COR-L47 (cell line): ENCODE measurements at places on chromosomes 11 and 22.

DNA sequence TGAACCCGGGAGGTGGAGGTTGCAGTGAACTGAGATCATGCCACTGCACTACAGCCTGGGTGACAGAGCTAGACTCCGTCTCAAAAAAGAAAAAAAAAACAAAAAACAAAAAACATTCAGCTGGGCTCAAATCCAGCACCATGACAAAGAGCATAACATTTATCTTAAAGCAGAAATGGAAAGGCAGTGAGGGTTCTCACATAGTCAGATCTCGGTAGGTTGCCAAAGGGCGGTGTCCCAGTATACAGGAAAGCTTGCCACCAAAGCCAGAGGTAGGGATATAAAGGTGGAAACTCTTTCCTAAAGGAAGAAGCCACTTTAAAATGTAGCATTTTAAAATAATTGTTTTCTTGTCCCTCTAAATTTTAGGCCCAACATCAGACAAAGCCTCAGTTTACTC lies 22.4 kb upstream of the CAPRIN1 start:
- no peak for DNase-seq

GRCh38 chr11:86672007-86672621 lies at the start of gene ME3:
ME3 (minus strand) TSS chr11:86672616.
- peak; percentile 76 for DNase-seq

DNA sequence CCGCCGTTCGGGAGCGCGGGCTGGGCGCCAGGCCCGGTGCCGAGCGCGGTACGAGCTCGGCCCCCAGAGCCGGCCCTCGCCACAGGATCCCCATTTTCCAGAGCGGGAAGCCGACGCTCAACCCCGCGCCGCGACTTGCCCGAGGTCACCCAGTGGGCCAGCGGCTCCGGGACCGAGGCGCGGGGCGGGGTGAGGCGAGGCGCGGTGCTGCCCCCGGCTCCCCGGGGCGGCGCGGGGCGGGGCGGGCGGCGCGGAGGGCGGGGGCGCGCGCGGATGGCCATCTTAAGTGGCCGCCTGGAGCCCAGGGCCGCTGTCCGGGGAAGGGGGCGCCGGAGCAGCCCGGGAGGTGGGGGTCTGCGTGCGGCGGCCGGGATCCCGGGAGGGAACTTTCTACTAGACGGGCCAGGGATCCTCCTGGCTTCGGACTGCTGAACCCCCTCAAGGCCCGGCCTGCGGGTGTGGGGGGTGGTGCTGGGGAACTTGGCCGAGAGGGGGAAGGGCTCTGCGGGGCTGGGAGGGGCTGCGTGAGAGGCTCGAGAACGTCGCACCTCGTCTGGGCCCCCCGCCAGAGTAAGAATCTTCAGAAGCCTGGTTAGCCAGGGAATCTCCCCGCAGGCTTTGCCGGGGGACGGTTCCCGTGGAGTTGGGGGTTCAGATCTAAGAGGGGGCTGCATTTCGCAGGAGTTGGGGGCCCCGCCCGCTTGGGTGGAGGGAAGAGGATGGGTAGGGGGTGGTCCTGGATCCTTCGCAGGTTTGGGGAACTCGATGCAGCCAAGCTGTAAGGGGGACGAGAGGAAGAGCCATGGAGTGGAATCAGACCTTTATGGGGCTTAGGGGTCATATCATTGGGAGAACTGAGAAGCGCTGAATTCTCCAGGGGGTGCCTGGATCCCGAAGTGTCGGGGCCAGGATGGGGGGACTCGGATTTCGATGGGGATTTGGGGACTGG lies 678 bp upstream of the INPPL1 start:
- DNase-seq = peak; percentile 61

DNA sequence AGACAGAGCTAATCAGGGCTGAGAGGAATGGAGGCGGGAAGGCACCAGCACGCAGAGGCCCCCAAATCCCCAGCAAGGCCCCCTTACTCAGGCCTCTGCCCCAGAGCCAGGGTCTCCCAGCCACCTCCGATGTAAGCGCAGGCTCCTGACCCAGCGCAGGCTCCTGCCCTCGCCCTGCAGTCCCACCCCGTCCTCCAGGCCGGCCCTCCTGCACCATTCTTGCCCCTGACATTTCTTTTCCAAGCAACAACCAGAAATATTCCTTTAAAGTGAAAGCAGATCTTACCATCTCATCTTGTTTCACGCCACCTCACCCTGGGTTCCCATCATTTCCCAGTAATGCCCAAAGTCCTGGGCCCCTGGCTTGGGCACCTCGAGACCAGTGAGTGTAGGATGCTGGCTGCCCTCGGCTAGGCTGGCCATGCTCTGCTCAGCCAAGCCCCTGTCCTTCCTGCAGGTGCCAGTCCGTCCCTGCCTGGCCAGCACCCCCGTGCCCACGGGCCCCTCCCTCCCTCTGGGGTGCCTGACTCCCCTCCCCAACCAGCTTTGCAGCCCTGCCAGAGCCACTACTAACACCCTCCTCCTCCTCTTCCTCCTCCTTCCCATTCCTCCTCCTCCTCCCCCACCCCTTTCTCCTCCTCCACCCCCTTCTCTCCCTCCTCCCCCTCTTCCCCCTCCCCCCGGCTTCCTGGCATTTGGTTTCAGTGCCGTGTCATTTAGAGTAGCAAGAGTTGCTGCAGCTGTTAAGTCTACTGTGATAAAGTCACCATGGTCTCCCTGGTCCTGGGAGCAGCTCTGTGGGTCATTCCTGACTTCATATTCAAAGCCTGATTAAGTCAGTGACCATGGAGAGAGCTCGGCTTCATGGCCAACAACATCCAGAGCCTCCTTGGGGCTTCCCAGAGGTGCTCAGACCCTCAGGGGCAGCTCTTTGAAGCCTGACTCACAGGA lies 78.7 kb downstream of the PIWIL3 start:
- no peak for DNase-seq

DNA sequence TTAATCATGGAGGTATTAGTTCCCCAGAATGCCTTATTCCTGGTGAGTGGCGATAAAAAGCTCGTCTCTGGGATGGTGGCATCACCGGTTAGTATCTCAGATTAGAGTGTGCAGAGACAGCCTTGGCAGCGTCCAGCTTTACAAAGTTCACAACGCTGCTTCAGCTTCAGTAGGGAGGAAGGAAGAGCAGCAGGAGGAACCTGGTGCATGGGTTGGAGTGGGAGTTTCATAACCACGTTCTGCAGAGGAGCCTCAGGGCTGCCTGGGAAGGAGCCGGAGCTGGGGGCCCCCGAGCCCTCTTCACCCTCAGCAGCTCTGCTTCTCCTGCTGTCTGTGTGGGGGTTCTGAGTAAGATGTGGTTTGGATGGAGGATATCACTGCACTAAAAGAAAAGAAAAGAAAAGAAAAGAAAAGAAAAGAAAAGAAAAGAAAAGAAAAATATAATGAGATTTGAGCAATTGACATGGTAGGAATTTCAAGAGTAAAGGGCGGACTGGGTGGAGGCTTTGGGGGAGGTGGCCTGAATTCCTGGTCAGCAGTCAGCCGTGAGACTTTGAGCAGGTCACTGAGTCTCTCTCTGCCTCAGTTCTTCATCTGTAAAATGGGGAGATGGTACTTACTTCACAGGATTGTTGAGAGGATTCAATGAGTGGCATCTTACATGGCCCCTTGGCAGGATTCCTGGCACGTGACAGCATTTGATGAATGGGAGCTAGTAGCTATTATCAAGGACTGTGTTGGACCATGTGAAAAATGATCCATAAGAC lies 6.5 kb downstream of the ASPHD2 start:
- no peak for DNase-seq

GRCh38 chr11:62373464-62374119 lies 36.3 kb downstream of the ASRGL1 start:
- no peak for DNase-seq

DNA sequence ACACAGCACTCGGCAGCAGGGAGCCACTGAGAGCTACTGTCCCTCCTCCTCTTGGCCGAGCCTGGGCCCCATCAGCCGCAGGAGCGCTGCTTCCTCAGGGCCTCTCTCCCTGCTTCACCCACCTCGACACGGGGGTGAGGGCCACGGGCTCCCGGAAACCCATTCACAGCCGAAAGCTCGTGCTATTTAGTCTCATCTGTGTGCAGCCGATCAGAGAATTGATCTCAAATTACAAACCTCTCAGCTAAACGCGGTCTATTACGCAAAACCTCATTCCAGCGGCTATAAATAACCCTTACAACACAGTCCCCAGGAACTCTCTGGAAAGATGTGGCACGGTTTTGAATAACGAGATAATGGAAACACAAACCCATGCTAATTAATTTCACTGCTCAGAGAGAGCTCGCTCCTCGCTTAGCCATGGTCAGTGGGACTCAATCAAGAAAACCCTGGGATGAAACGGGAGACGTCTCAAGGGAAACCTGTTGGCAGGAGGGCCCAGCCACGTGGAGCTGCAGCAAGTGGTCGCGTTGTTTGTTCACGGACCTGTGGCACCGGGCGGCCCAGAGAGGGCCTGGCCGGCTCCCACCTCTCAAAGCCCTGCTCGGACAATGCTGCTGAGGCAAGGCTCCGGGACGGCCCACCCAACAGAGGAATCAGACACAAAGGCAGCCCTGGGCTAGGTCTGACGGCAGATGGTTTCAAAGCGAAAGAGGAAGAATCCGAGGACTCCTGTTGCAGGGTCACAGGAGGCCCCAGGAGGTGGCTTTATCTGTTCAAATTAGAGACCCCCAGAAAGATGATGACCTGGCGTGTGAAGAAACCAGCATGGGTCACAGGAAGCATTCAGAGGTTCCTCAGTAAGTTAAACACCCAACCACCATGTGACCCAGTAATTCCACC lies 210.5 kb downstream of the CTTN start:
- no peak for DNase-seq

DNA sequence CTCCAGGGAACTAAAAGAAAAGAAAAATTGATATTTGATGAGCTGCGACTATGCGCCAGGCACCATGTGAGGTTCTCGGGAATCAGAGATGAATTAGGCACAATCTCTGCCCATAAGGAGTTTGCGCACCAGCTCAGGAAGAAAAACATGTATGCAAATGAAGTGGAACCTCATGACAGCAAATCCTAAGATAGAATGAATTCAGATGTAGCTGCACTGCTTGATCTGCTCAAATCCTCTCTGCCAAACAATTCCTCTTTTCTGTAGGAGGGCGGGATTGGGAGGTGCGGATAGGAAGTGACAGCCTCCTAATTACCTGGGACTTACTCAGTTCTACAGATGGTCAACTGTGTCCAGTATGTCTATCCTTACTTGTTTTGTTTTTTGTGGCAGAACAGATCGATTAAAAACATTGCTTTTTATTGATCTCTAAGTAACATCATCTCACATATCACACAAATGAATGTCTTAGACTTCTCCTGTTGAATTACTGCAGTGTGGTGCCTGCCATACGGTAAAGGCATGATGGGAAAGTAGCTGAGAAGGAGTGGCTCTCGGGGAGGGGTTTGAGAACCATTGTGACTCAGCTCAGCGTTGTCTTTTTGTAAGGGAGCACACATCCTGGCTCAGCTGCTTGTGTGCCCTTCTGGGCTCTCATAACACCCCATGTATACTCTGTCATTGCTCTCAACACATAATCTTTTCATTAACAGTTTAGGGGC lies 13.9 kb downstream of the CRTAM start:
- DNase-seq = no peak

DNA sequence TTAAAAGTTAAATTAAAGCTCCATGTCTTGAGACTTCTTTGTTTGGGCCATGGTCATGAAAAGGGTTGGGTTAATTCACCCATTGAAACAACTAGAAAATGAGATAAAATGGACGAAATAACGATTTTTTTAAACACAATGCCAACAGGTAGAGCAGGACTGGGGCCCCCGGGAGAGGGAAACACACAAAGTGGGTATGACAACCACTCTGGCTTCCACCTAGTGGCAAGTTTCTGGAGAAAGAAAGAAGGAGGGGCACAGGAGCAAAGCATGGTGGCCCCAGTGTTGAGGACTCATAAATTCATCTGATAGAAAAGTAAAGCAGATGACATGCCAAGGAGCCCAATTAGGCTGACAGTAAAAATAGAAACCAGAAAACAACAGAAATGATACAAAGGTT lies 68.4 kb downstream of the MYEOV start:
- no peak for DNase-seq

GRCh38 chr11:18394928-18395734 lies 768 bp downstream of the LDHA start:
- peak; percentile 11 for DNase-seq

DNA sequence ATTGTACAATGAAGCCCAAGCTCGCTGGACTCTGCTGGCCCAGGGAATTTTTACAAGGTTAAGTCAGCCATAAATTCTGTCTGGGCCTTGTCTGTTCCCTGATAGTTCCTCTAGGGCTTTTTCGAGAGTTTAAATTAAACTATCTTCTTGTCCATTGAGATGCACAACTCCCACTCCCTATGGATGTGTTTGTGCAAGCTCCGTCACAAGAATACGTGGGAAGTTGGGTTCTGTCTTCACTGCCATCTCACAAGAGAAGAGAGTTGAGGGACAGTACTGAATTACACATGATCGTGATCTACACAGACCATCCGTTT lies 153.6 kb upstream of the TTC12 start:
- no peak for DNase-seq

DNA sequence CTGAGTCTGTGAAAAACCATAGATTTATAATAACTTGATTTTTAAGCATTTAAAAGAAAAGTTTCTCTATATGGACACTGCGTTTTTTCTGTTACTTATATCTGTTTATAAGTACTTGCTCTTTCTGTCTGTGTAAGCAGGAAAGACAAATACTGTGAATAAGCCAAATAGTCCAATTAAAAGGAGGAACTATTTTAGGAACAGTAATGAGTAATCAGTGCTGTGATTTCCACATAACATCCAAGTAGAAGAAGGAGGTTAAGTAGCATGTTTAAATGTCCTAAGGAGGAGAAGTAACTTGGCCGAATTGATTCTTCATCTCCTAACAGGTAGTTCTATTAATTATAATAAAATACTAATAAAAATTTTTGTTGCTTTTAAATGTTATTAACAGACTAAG lies 40.8 kb downstream of the ZNF214 start:
- no peak for DNase-seq

DNA sequence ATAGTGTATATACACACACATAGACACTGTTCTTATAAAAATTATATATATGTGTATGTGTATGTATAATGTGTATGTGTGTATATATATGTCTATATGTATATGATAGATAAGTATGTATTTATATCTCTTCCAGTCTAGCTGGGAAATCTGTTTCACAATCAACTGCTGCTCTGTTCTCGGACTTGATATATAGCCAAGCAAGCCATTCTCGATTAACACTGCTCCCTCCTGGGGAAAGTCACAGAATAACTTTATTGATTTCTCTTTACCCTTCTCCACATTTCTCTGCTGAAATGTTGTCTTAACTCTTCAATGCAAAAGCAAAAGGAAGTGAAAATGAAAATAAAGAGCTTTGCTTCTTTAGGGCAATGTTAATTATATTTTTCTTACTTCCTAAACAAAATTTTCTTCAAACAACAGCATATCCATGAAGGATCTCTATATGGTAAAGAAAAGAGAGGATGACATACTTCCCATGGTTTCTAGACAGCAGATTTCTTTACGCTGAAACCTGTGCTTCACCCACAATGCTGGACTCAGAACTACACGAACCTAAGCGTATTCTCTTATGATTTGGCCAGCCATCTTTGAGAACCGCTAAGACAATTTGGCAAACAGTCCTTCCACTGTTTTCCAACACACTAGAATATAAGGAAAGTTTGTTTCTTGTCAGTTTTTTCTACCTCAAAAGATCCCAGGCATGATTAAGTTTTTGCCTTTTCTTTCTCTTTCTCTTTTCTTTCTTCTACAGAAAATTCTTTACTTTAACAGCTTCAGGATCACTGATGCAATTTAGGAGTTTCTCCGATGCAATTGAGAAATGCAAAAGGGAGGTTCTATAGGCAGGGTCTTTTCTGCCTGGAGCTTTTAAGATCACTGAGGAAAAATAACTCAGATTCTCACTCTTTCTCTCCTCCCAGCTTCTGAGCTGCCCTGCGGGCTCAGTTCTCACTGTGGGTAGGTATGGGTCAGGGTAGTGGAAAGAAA lies 1.9 kb downstream of the BLID start:
- no peak for DNase-seq

GRCh38 chr22:35645646-35646045 lies 2.6 kb upstream of the APOL6 start:
- DNase-seq = no peak

GRCh38 chr11:84249344-84250135 lies 963.4 kb upstream of the CCDC90B start:
- no peak for DNase-seq
